Effector CD4-positive, alpha-beta T cell (primary cell): ENCODE measurements at places on chromosomes 5 and 9.

DNA sequence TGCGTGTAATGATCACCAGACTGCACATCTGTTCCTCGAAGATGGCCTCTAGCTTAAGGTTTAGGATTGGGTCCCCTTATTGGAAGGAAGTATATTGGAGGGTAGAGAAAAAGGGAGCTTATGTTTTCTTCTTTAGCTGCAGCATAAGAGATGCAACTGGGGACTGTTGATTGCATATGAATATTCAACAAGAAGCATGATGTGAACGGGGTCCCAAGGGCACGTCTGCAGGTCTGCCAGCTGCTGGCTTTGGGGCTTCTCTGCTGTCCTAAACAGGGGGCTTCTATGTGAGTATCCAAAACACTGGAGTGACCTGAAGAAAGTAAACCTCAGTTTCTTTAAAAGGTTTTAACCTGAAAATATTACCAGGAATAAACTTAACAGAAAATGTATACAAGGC is 3.6 kb upstream of the BNIP1 start:
- no peak for DNase-seq

DNA sequence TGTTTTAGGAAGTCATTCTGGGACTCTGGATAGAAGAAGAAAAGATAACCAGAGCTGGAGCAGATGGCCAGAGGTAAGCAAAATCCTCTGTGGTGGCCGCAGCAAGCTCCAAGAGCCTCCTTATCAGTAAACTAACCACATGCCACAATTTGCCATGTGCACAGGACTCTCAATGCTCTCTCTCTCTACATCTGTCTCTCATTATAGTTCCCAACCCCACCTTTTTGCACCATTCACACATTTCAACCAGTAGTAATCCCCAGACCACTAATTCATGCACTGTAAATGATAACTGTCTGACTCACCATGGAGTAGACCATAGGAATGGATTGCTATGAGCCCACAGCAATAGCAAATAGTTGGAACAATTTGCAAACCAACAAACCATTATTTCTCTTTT is 526.1 kb downstream of the TLR4 start:
- no peak for DNase-seq

DNA sequence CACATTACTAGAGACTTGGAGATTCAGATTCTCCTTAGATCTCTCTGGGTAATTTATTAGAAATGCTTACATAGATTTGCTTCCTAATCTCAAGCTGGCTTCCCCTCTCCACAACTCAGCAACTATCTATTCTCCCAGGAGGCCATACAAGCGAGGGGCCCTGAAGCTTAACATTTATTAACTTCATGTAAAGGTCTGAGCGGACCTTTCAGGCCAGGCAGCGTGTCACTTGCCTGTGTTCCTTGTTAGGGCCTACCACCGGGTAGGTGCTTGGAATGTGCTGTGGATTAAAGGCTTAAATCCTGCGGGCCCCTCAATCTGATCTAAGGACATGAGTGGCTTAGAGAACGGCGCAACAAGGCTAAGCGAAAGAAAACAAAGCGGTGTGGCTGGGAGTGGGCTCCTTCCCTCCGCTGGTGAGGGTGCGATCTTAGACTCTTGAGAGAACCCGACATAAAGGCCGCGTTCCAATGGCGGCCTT is 712 bp upstream of the HSPA4 start:
- no peak for DNase-seq

DNA sequence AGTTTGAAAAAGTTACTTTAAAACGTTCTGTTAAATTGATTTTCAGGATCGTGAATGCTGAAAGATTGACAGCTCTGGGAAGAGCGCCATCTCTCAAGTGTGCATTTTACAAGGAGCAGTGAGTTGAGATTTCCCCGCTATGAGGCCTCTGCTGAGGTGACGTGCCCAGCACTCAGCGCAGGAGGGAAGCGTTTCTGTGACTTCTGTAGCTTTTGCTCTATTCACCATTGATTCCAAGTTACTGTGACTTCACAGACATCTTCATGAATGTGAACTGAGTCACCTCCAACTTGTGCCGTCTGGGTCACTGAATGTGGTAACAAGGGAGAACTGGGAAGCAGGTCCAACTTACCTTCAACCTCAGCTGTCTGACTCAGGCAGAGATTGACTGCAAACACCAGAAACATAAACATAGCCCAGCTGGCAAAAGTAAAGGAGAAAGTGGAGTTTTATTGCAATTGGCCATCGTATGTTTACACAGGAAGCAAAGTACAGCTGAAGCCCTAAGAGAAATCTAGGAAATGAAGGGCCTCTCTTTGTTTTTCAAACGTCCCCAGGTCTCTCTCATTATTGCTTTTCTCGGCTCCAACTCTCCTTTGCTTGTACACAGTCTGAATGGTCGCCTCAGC is 428.8 kb upstream of the CLINT1 start:
- no peak for DNase-seq

DNA sequence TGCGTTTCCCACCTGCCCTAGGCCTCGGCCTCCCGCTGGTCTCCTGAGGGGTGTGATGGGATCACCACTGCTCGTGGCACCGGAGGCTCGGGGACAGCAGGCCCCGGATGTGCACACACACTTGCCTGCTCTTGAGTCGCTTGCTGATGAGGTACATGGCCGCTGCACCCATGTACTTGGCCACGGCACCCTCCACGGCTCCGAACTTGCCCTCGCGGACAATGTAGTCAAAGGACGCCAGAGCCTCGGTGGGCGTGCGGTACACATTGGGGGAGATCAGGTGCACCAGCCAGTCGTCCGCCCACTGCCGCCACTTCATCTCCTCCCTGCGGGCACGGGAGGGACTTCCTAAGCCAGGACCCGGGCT is 4.7 kb downstream of the PTGES2 start:
- DNase-seq, result no peak

GRCh38 chr9:107749787-107750444 is 260.3 kb upstream of the KLF4 start:
- DNase-seq, result no peak

GRCh38 chr5:153079396-153079795 is 411.1 kb upstream of the GRIA1 start:
- no peak for DNase-seq
